ENCODE measurements at places on chromosomes 13 and 19.

GRCh38 chr19:2186071-2186846 is 22.5 kb downstream of the DOT1L start:
- no peak for DNase-seq

DNA sequence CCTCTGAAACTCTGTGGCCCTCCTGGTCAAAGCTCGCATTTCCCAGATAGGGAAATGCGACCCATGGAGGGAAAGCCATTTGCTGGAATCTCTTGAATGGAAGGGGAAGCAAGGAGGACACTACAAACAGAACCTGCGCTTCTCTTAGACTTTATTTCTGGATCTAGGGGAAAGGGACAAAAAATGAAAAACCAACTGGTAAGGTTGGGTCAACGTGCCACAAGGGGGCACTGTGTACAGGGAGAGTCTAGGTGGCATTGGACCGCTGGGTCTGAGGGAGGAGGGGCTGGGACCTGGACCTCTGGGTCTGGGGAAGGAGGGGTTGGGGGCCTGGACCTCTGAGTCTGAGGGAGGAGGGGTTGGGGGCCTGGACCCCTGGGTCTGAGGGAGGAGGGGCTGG is 5.0 kb downstream of the KLK4 start:
- peak; percentile 20 for DNase-seq

GRCh38 chr13:95059306-95059705 is 241.9 kb downstream of the ABCC4 start:
- no peak for DNase-seq

- no peak for DNase-seq
Observed at GRCh38 chr19:6099599-6099998, 10.7 kb downstream of the RFX2 start.

- DNase-seq = peak; percentile 22
Observed at GRCh38 chr19:52343548-52343947, 7.5 kb downstream of the ZNF610 start.

GRCh38 chr19:55080121-55080967 is 4.7 kb downstream of the EPS8L1 start:
- peak; percentile 59 for DNase-seq

DNA sequence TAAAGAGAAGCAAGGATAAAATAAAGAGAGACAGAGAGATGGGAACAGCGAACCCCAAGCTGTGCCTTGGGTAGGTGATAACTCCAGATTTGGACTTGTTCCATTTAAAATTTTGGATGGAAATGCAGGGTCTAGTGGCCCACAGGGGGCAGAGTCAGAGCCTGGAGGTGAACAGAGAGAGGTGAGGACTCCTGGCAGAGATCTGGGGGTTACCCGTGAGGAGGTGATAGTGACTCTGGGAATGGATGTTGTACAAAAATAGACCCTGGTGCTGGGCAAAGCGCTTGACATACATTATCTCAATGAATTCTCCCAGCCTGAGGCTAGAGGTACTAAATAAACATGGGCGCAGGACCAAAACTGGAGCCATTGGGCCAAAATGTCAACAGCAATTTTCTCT is 14.3 kb upstream of the DHRS12 start:
- DNase-seq = no peak

GRCh38 chr19:36265856-36266374 is 51.0 kb downstream of the ZNF146 start:
- DNase-seq = no peak

- no peak for DNase-seq
Observed at GRCh38 chr13:114017028-114017630, 43.3 kb upstream of the C13orf46 start.

- DNase-seq = no peak
Observed at GRCh38 chr19:2798733-2799132, 13.4 kb downstream of the THOP1 start.

- no peak for DNase-seq
Observed at GRCh38 chr13:23960566-23961156, 63.4 kb upstream of the C1QTNF9B start.

DNA sequence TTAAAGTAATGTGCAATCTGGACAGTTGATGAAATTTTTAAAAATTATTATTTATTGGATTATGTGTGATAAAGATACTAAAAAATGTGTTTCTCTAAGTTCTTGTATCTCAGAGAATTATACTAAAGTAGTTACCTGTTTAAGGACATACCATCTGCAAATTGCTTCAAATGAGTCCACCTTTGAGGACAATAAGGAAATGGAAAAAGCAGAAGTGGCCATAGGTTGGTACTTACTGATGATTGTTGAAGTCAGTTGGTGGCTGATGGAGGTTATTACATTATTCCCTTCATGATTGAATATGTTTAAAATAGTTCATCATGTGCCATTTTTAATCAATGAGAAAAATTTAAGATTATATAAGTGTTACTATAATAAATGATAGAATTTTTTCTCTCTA is 367.0 kb downstream of the MYO16 start:
- DNase-seq = no peak

GRCh38 chr19:1047696-1048147 is 7.8 kb downstream of the ABCA7 start:
- DNase-seq = no peak

- no peak for DNase-seq
Observed at GRCh38 chr13:63578796-63579195, 2163.1 kb upstream of the PCDH20 start.

- DNase-seq = no peak
Observed at GRCh38 chr19:28012361-28012760, 1200.6 kb downstream of the UQCRFS1 start.

GRCh38 chr13:36438594-36439483 is 6.5 kb downstream of the CCNA1 start:
- no peak for DNase-seq

All from activated CD4-positive, alpha-beta T cell treated with anti-CD3 and anti-CD28 coated beads for 24 hours (primary cell).